ENCODE measurements at places on chromosomes 2 and 18.

DNA sequence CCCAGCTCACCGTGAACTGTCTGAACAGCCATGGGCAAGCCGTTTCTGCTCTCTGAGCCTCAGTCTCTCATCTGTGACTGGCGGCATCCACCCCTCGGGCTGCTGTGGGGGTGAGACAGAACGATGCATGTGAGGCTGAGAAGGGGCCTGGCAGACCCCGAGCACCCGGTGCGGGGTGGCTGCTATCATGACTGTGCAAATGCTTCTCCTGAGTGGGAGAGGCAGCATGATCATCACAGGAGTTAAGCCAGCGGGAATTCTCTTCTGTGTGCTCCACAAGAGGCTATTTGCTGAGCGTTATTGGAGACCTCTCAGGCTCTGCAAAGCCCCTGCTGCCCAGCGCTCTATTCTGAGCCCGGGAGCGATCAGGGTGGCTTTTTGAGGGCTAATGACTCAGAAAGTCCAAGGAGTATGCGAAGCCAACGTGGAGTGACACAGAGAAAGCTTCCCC lies 45.8 kb upstream of the ID2 start:
- no peak for DNase-seq

DNA sequence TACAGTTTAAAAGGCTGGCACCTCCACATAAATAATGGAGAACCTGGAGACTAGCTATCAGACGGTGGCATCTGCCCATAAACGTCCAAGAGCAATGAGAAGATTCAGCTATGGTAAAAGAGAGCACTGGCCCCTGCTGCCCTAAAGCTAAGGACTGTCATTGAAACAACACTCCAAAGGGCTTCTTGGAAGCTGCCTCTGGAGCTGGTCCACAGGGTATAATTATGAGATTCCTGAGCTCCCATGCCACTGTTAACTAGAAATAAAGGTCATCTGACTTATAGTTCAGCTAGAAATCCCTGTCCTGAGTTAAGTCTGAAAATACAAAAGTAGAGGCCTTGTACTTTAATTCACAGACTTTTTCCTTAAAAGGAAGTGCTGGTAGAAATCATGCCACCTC lies 39.9 kb upstream of the RBMS1 start:
- DNase-seq, result no peak

DNA sequence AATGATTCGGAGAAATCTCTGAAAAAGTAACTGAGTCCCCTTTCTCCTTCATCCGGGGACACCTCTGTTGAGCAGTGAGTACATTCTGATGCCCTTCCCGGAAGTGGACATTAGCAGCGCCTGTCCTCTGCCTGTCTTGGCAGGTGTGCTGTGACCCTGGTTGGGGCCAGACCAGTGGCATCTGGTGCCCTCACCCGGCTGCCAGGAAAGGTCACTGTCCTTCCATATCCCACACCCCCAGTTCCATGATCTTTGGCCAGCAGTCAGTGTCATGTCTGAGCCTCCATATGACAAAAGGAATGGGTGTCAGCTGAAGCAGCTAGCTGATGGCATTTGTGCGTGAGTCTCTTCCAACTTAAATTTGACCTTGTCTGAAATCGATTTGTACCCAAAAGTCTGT lies 128.1 kb downstream of the NCK2 start:
- DNase-seq, result no peak

GRCh38 chr18:68803356-68803755 lies 5.5 kb downstream of the CCDC102B start:
- no peak for DNase-seq

Measured in activated naive CD4-positive, alpha-beta T cell treated with anti-CD3 and anti-CD28 coated beads, Interleukin-2, amount 50 U/mL, for 16 hours (primary cell).